Glutamatergic neuron (in vitro differentiated cells): ENCODE measurements at places on chromosomes 2 and 18.

GRCh38 chr2:222483513-222484039 lies 59.2 kb downstream of the SGPP2 start:
- no peak for DNase-seq

DNA sequence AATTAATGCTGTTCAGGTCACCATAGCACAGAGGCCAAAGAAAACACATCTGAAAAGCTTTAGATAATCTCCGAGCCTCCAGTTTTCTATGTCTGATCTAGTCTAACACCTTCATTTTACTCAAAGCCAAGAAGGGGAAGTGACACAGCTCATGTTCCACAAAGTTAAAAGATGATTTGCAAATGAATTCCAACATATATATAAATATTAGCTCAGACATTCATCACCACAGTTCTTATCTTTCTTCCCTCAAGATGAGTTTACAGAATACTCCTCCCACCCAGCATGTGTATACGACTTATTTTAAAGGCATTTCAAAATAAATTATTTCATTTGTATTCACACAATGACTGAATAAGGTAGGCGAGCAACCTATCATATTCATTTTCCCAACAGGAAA lies 82.4 kb downstream of the AAK1 start:
- DNase-seq, result no peak

GRCh38 chr2:23587341-23587880 lies 202.4 kb downstream of the KLHL29 start:
- no peak for DNase-seq

DNA sequence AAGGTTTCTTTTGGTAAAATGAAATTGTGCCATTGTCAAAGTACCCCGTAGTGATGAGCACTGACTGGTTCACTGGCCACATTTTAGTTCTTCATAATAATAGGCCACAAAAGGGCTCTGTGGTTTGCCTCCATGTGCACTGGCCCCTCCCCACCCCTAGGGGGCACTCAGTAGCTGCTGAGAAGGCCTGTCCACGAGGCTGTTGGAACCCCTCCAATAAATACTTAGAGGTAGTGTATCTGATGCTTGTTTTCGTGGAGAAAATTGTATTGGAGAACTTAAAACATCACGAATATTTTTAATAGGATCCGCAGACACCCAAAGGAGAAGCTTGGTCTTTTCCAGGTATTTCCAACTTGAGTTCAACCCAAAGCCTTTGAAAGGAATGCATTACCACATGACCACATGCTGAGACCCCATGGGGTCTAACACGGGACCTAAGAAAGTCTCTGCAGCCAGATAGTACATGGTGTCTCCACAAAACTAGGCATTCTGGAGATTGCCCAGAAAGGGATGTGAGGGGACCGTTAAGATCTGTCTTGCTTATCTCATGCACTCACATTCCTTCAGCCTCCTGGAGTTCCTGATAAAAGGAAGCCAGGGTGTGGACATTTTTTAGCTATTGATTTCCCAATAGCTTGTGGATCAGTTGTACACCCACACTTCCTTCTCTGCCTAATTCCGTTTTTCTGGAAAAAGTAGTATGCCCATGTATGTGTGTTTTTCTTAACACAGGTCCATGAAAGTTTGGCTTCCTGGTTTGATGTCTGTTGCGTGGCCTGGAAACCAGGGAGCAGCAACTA lies 28.5 kb upstream of the NOSTRIN start:
- DNase-seq, result peak; percentile 71

GRCh38 chr2:152453129-152453911 lies 118.3 kb downstream of the FMNL2 start:
- DNase-seq, result peak; percentile 27

- no peak for DNase-seq
These were observed 248.8 kb upstream of the FN1 start for GRCh38 chr2:215684448-215685237.

DNA sequence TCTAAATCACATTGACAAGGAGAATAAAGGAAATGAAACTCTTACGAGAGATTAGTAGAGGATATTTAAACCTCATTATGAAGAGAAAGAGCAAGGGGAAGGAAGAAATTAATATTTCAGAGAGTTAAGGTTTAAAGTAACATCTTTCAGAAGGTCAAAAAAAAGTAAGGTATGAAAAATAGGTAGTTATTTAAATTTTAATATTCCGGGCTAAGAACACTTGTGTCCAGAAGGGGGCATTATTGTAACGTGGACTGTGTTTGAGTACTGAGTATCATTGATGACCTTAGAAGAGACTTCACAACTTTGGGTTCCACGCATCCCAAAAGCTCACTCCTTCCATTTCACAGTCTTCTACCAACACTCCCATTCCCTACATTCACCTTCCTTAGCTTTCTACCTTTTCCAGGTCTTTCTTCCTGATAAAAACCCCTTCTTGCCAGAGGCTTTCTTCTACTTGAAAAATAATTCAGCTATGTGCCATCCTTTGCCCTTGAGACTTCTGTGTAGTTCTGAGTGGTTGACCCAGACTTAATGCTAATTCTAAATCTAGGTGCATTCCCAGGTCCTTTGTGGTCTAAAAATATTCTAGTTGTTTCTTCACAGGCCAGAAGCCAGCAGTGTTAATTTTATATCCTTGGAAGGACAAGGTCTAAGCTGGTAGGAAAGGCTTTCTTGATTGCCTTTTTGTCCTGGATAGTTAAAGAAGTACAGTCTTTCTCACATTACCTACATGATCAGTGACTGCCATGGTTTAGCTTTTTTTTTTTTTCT lies 16.5 kb downstream of the DYNC1I2 start:
- no peak for DNase-seq

GRCh38 chr2:113024764-113025163 lies 19.5 kb downstream of the IL36A start:
- DNase-seq, result no peak

DNA sequence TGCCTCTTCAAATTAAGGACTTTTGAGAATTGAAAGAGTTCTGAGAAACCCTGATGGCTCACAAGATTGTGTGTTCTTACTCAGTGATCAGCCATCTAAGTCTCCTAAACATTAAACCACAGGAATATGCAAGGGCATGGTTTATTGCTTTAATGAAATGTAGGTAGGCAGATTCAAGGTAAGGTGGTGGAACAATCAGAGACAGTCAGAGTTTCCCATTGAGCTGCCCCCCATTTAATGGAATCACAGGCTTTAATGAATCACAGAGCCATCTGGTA lies 107.8 kb upstream of the LRATD1 start:
- DNase-seq, result no peak

DNA sequence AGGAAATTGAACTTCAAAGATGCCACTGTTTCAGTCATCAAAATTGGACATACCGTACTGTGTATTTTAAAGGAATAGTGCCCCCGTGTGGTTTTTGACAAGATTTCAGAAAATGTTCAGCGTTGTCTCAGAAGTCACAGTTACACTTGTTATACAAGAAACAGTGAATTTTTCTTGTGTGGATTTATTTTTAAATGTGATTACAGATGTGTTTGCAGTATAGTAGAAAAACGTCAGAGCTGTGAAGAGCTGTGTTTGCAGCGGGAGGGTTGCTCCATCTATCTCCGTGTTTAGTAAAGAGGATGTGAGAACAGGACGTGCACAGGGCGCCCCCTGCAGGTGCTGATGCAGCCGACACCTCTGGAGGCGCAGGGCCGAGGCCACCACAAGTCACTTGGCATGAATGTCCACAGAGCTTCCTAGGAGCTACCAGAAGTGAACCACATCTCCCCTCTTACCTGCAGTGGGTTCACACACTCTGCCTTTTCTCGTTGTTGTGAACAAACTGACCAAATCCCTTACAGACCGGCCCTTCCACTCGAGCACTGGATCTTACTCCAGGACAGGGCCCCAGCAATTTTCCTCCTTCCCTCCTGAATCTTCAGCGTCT lies 73.1 kb downstream of the CACNB4 start:
- DNase-seq, result peak; percentile 91

DNA sequence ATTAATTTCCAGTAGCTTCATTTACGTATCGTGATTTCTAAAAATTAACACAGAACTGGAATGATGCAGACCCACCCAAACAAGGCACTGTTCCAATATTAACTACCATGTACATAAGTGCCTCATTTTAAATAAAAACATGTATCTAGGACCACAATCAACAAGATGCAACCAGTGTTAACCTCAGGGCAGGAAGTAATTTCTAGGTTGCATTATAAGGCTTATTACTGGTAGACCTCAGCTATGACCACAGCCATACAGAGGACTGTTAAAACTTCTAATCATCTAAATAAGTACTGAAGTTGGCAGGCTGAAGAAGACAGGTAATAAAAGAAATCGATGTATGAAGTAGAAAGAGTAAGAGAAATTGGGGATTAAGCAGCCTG lies 262.9 kb downstream of the HDAC4 start:
- no peak for DNase-seq

GRCh38 chr2:68251855-68252399 lies 405 bp downstream of the PPP3R1 start:
- peak; percentile 67 for DNase-seq

GRCh38 chr2:165803123-165803760 lies 9.2 kb upstream of the GALNT3 start:
- no peak for DNase-seq

GRCh38 chr2:77579076-77579769 lies 57.0 kb upstream of the LRRTM4 start:
- no peak for DNase-seq

GRCh38 chr2:215002500-215002899 lies 135.9 kb downstream of the ABCA12 start:
- no peak for DNase-seq

GRCh38 chr2:109507217-109507616 lies 106.5 kb downstream of the SEPTIN10 start:
- no peak for DNase-seq

DNA sequence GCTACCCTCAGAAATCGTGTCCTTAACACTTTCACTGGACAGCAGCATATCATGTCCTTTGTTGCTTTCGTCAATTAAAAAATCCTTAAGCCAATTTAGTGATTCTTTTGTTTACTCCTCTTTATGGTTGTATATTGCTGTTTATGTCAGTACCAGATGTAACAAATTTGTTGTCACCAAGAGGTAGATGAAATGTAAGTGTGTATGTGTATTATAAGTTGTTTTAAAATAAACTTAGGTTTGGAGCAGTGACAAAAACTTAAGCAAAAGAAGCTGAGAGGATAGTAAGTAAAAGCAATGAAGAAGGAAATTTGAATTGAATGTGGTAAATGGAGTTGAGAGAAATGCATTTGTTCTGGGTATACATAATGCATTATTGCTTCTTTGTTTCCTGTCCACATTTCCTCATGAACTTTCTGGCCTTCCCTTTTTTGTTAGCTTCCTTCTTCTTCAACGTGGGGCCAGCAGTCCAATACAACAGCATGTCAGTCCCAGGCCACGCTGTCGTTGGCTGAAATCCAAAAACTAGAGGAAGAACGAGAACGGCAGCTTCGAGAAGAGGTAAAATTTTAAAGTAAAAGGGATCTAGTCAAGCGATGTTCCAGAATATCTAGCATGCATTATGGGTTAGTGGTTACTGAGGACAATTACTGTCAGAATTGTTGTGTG lies 30.5 kb upstream of the SNORC start:
- DNase-seq, result no peak

DNA sequence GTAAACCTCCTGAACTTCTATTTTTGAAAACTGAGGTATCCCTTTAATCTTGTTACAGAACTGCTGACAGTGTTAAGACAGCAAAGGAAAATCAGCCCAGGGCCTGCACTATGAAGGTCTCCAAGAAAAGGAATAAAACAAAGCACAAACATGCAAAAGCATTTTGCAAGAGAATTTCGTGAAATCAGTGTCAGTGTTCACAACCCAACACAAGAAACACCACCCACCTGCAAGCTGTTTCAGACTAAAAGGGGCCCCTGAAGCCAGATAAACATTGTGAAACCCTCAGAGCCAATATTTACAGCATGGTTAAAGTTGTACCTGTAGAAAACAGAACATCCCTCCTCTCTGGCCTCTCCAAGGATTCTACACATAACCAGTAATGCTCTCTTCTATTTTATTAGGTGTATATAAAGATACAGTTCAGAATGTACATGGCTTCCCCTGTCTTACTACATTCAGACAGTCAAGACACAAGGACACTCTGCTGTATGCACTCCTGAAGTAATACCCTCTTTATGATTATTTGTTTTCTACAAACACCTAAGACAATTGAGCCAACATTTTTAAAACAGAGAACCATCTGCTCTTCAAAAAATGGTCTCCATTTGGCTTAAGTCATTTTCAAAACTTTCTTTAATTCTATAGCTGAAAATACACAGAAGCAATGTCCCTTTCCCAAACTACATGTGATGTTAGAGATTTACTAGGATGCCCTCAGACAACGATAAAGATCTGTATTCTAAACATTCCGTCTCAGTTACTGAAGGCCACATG lies 149.5 kb upstream of the ZFP36L2 start:
- no peak for DNase-seq

- DNase-seq, result no peak
These were observed 66.3 kb downstream of the TANC1 start for GRCh38 chr2:159034713-159035112.

DNA sequence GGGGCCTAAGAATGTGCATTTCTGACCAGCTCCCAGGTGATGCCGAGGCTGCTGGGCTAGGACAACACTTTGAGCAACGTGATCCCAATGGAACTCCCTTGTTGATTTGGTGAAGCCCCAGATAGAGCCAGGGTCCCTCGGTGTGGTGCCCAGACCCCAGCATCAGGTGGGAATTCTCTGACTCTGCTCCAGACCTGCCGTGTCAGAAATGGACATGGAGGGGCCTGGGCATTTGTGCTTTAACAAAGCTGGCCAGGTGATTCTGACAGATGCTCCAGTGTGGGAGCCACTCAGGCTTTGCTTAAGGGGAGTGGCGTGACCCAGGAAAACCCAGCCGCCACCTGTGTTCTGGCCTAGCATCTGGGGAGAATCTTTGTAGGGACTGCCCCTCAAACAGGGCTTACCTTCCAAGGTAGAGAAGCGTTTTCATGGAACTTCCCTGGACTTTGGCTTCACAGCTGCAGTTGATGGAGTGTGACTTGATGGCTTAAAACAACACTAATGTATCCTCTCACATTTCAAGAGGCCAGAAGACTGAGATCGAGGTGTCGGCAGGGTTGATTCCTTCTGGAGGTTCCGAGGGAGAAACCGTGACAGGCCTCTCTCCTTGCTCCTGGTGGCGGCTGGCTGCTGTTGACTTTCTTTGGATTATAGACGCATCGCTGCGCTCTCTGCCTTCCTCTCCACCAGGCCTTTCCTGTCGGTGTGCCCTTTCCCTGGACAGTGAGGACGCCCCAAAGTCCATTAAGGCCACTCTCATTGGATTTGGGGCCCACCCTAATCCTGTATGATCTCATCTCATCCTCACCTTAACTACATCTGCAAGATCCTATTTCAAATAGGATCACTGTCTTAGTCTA lies 57.0 kb upstream of the HDAC4 start:
- DNase-seq, result no peak

- no peak for DNase-seq
These were observed 49.7 kb downstream of the TRIB2 start for GRCh38 chr2:12766421-12766879.

GRCh38 chr2:230166557-230167170 lies 53.1 kb downstream of the SP110 start:
- DNase-seq, result no peak
